ENCODE measurements at places on chromosomes 3 and 15. TPM values are rescaled to one million over a fixed set of nuclear protein-coding genes. Genes with fewer than 3 reads are reported as not detected.

Gene ADCY5
- polyA plus RNA-seq: 10.0 TPM

Gene CMTM8
- 10.0 TPM for polyA plus RNA-seq

DNA sequence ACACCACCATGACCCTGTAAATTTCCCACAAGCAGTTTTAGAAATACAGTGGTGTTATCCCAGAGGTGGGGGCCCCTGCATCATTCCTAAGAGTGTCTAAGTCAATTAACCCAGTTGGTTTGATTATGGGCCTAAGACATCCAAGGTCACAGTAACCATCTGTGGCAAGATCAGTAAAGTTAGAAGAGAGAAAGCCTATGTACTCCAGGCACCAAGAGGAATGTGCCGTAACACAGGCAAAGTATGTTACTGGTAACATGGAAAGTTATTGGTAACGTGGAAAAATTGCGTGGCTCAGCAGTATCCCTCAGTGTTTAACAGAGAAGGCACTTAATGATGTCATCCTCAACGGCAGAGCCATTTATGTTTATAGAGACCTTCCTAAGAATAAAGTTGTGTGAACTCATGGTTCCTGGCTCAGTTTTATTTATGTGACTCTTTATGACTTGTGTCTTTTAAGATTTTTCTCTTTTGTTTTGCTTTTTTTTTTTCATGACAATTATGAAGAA is 144.1 kb upstream of the RASGRP1 start:
- no peak for DNase-seq

DNA sequence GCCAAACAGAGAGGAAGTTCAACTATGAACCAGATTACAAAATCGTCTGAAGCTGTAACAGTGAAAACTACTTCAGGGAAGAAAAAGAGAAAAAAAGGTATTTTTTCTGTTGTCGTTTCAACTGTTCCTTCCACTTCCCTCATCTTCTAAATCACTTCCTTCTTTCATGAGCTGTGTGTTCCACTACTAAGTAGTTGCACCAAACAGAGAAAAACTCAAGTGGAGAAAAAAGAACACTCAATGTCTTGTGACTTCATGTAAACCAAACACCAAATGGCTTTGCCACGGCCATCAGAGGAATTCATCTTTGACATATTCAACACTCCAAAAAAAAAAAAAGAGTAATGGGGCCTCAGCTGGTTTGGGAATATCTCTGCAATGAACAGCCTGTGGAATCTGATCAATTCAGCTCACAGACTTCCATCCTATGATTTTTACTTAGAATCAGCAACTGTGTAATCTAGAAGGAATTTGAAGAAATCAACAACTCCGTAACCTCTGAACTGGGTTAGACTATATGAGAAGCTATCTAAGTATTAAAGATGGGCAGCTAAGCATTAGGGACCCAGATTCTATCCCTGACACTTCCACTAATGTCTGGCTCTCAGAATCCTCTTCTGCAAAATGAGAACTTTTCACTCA is 47.5 kb upstream of the RNF7 start:
- no peak for DNase-seq

Gene CFAP20DC
- polyA plus RNA-seq: 4.7 TPM

Gene IL17RE
- polyA plus RNA-seq: 8.9 TPM

- DNase-seq: no peak
These were observed 66.1 kb downstream of the SEC22A start for GRCh38 chr3:123267821-123268220.

- DNase-seq: no peak
These were observed 465.8 kb downstream of the FOXP1 start for GRCh38 chr3:71117572-71118247.

Gene ADIPOQ
- polyA plus RNA-seq: 0.01 TPM

Gene SLC9A9
- polyA plus RNA-seq: 6.0 TPM

- no peak for DNase-seq
These were observed 83.7 kb downstream of the CMSS1 start for GRCh38 chr3:99901200-99901926.

GRCh38 chr15:57375827-57376695 is at the start of gene CGNL1:
CGNL1 (plus strand) TSS chr15:57376505; CDS start chr15:57438000, 61,495 bp downstream.
- DNase-seq: no peak

Gene ATP13A3
- polyA plus RNA-seq: 106 TPM

GRCh38 chr15:98853617-98854420 is 153.8 kb downstream of the PGPEP1L start:
- DNase-seq: no peak

- DNase-seq: no peak
These were observed 535.9 kb upstream of the ATP11B start for GRCh38 chr3:182257361-182257760.

- no peak for DNase-seq
These were observed 29.6 kb upstream of the SELENOK start for GRCh38 chr3:53921296-53921695.

Gene NIPA2
- 59.8 TPM for polyA plus RNA-seq

Gene OR5K2
- polyA plus RNA-seq: 0.79 TPM

DNA sequence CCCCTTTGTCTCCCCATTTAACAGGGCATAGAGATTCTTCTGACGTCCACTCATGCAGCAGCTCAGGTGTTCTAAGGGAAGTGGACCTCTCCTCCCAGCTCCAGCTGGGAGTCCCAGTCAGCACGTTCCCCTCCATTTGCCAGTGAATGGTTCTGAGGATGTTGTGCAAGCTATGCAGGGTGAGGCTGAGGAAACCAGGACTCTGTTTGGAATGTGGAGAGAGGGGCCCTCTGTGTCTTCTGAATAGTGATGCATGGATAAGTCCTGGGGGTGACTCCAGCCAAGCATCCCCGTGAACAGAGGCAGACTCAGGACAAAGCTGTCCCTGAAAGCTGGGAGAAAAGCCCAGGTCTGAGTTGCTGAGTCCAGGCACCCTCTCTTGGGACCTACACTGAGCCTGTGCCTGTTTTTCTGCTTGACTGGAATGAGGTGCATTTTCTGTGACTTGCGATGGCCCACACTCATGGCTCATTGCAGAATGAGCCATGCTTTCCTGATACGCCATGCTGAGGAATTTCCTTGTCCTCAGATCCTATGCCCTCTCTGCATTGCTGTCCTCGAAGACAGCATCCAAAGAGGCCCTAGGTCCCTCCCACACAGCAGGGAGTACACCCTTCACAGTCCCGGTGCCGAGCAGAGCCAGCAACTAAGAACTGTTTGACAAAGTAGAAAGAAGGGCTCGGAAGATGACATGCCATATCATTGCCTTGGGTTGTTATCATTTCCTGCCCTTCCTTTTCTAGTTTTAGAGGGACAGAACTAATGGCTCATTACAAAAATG is 185.2 kb downstream of the ATP10A start:
- DNase-seq: no peak

- no peak for DNase-seq
These were observed 205.6 kb downstream of the TBC1D2B start for GRCh38 chr15:77871852-77872371.

GRCh38 chr3:32751377-32751776 is 66.4 kb downstream of the CNOT10 start:
- no peak for DNase-seq

- no peak for DNase-seq
These were observed 28.8 kb downstream of the PCNP start for GRCh38 chr3:101602731-101603130.
